ENCODE measurements at places on chromosomes 13 and 19.

GRCh38 chr13:27997904-27998522, 9.5 kb upstream of the URAD start:
- no peak for DNase-seq

DNA sequence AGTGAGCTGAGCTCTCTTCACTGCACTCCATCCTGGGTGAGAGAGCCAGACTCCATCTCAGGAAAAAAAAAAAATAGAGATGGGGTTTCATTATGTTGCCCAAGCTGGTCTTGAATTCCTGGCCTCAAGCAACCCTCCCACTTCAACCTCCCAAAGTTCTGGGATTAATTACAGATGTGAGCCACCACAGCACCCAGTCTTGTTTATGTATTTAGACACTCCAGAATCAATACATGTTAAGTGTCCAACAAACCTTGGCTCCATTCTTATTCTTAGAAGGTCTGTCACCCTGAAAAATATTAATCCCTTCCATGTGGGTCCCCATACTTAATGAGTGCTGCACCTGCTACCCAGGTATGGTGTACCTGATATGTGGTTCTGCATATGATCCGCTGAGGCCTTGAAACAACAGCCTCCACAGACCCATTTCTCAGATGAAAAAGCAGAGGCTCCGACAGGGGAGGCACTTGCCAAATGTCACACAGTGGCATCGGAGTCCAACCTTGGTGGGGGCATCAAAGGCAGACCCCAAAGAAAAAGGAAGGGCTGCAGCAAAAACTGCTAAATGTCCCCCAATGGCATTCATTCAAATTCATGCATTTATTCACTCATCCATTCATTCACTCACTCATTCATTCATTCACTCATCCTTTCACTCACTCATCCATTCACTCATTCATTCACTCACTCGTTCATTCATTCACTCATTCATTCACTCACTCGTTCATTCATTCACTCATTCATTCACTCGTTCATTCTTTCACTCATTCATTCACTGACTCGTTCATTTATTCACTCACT, 16.7 kb downstream of the TICAM1 start:
- no peak for DNase-seq

GRCh38 chr13:48040896-48041295, 3.4 kb downstream of the NUDT15 start:
- DNase-seq, result no peak

- DNase-seq, result no peak
Observed at GRCh38 chr19:30552593-30552992, 180.4 kb downstream of the ZNF536 start.

DNA sequence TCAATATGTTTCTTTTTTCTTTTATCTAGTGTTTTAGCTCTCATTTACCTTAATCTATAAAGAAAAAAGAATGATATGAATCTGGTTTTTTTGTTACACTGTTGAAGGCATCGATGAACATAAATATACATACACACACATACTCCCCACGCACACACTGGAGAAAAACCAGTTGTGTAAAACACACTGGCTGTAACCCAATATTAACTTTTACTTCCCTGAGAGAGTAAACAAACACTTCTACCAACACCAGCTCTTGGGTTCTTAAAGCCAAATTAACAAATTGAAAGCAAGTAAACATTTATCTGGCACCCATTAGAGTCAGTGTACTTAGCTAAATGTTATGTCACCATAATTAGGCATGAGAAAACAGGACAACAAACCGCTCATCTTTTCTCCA, 145.7 kb downstream of the ABCC4 start:
- no peak for DNase-seq

GRCh38 chr19:18317961-18318800, 4.7 kb downstream of the LSM4 start:
- no peak for DNase-seq

DNA sequence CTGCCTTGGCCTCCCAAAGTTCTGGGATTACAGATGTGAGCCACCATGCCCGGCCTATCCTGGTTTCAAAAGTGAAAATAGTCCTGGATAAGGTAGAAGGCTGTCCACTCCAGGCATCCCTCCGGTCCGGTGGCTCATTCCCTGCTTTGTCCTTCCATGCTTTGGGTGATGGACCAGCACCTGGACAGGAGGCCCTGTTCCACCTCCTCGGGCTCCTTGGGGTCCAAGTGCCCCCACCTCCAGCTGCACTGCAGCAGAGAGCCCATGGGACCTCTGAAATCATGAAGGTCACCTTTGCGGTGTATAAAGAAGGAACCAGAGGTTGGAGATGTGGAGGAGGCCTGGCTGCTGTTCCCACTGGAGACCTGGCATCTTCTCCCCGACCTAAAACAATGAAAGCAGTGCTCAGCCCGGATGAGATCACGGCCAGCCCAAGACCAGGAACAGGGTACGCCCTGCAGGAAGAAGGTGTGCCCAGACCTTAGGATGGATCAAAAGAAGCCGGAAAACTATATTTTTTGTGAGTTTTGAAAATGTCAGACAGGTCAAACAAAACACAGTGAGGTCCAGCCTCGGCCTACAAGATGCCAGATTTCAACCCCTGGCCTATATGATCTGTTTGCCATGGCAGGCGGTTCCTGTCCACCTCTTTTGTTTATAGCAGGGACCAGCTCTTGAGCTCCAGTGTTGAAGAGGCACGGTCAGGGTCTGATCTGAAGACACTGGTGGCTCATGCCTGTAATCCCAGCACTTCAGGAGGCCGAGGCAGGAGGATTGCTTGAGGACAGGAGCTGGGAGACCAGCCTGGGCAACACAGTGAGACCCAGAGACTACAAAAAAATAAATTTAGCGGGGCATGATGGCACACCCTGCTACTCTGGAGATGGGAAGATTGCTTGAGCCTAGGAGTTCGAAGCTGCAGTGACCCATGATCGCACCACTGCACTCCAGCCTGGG, 5.8 kb downstream of the LSR start:
- DNase-seq, result no peak

DNA sequence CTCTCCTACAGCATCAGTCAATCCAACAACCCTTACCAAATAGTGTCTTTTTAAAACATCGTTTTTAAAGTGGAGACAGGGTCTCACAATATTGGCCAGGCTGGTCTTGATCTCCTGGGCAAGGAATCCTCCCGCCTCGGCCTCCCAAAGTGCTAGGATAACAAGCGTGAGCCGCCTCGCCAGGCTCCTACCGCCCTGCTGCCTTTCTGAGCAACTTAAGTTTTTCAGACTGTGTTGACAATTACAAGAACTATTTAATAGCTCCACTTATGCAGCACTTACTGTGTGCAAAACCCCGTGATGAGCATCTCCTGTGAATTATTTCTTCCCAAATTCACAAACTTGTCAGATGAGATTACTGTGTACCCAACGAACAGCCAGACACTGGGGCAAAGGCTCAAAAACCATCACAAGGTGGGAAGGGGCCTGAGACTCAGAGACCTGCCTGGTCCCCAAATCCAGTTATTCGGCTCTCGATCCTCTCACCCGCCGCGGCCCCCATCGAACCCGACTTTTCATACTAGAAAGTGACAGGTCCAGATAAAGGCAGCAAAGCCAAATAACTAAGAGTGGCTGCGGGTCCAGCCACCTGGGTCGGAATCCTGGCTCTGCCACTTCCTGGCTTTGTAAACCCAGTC, 581 bp downstream of the RPL18 start:
- DNase-seq, result no peak

DNA sequence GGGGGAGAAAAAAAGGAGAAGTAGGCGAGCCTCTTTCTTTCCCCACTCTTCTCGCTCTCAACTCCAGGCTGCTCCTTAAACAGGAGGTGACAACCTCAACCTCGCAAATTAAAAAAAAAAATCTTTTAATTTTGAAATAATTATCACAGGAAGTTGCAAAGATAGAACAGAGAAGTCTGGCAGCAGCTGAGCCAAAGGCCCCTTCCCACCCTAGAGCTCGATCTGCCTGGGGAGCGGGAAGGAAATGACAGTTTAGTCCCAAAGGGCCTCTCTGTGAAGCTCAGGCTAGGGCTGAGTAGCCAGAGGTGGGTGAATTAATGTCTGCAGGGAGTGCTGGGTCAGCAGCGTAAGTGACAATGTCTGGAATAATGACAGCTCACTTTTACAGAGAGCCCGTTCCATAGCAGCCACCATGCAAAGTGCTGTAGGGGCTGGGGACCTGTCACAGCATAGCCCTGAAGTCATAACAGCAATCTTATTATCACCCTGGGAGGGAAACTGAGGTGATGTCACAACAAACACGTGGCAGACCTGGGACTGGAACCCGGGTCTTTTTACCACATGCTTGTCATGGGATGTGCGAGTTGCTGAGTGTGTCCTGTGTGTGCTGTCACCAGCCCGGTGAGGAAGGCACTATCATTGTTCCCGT, 8.8 kb upstream of the CD22 start:
- no peak for DNase-seq

- no peak for DNase-seq
Observed at GRCh38 chr13:46004491-46004890, 48.1 kb downstream of the ZC3H13 start.

GRCh38 chr13:92721620-92722019, 505.0 kb upstream of the GPC6 start:
- DNase-seq, result no peak

- DNase-seq, result no peak
Observed at GRCh38 chr13:104766319-104766718, 1700.1 kb upstream of the SLC10A2 start.
